AG09319 (cell line): ENCODE measurements at places on chromosomes 12 and 14.

DNA sequence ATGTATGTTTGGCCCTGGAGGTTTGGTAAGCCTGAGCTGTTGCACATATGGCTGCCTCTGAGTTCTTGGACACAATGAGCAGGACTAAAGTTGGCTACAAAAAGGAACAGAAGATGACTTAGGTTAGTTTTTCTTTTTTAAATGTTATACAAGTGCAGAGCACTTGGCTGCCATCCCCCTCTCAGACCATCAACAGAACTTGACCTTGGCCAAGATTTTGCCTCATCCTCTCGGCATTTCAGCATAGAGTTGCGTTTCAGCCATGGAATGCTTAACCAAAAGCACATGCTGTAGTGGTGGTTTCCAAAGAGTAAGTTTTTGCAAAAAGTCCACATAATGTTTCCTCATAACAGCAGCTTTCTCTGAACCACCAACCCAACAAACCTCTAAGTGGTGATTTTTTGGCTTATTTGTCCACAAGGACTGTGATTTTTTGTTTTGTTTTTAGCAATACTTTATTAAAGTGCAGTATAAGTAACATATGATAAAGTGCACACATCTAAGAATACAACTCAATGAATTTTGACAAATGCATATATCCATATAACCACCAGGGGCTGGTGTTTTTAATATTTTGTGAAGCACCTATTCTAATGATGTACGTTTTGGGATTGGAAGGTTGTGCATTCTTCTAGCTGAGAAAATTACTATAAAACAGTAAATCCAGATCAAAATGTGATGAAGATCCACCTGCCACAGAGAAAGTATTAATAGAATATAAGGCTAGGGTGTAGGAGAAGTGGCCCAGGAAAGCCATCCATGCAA, 12.1 kb upstream of the GALNT16 start:
- peak; percentile 93 for DNase-seq

- no peak for DNase-seq
Measured at GRCh38 chr12:102653406-102653805, 173.0 kb upstream of the IGF1 start.

- DNase-seq, result no peak
Measured at GRCh38 chr12:98741196-98741555, 96.1 kb downstream of the APAF1 start.

GRCh38 chr12:92244036-92244435, 98.4 kb upstream of the BTG1 start:
- peak; percentile 8 for DNase-seq

GRCh38 chr12:42741771-42742510, 152.4 kb upstream of the PRICKLE1 start:
- no peak for DNase-seq

DNA sequence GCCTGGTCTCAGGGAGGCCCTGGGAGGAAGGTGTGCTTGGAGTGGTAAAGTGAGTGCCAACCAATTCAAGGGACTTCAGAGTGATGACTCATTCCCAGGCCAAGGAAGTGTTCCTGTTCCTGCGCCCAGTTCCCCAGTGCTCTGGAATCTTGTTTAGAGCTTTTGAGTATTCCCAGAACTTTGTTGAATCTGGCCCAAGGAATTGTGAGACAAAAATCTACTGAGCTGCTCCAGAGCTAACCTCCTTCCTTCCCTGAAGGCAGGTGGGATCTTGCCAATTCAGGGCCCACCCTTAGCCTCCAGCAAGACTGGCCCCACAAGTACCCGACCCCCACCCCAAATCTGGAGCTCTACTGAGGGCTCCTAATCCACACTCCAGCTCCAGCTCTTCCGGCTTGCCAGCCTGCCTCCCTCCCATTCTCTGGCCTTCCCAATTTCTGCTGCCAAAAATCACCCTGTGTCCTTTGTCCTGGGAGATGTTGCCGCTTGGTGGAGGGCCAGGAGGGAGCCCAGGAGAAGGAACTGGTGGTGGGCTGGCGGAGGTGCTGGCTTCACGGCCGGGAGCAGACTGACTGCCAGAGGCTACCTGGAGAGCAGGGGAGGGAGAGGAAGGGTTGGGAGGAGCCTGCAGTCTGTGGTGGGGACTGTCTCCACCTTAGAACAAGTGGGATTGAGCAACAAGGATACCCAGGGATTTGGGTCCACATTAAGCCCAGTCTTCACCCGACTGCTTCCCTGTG, 2.0 kb upstream of the ATN1 start:
- DNase-seq, result peak; percentile 64

DNA sequence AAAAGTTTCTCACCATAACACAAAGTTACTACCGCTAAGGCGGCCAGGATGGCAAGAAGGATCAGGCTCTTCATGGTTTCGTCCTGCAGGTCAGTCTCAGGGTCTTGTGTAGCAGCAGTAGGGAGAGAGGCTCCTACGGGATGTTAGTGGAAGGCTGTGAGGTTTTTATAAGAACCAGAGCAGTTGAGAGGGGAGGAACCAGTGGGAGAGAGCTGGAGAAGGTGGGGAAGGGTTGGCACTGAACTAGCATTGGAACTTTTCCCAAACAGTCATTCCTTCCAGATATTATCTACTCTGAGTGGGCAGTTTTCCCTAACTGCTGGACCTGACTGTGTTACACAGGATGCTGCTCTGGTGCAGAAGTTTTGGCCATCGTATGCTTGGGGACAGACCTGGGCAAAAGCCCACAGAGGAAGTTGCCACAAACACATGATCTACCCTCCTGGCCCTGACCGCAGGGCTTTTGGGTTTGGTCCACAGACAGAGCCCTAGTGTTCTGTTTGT, at the start of gene MGP:
Gene MGP, minus strand, starts transcription at position 137 of the 504 bp plus-strand sequence. Its CDS starts 63 bp downstream, at position 74.
- peak; percentile 34 for DNase-seq
